Mesothelial cell of epicardium (in vitro differentiated cells): ENCODE measurements at places on chromosomes 1 and 21. TPM values are rescaled to one million over a fixed set of nuclear protein-coding genes. Genes with fewer than 3 reads are reported as not detected.

DNA sequence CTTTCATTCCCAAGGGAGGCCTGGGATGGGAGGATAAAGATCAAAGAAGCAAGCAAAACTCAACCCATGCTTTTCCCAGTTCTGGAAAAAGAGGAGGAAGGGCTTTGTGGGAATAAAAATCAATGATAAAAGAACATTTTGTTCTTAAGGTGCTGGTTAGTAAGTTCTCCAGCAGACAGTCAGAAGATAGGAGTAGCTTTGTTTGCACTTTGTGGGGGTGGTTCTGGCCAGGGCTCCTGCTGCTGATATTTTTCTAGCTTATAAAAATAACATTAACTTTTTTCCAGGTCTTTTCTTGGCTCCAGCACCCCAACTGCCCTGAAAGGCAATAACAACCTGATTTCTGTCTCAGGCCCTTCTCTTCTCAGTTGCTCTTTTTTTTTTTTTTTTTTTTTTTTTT lies 220.0 kb downstream of the FGGY start:
- H3K4me3 ChIP-seq = no peak overlapping the region

DNA sequence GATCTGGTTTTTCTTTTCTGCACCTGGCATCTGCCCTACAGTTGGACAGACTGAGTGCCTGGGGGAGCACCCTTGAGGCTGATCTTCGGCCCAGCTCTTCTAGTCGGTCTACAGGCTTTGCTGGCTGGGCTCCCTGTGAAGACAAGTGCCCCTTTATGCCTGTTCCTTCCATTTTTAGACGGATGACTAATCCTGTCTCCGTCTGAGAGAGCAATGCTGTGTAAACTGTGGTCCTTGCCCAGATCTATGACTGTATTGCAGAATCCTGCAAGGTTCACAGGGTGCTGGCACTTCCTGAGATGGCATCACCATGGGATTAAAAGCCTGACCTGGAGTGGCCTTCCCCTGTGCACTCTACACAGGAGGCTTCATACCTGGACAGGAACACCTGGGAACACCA lies 47.6 kb upstream of the SAMD13 start:
- H3K27me3 ChIP-seq = no peaks in the 10 kb centered on the region
- H3K4me3 ChIP-seq = no peak overlapping the region
- no peak overlapping the region for H3K27ac ChIP-seq

GRCh38 chr21:33852485-33852884 lies 63.1 kb downstream of the ATP5PO start:
- H3K4me3 ChIP-seq = no peak overlapping the region
- no peaks in the 10 kb centered on the region for H3K27me3 ChIP-seq
- no peaks in the 10 kb centered on the region for H3K36me3 ChIP-seq

GRCh38 chr1:201389051-201389450 lies 10.1 kb downstream of the LAD1 start:
- H3K27me3 ChIP-seq = no peaks in the 10 kb centered on the region
- no peak overlapping the region for H3K27ac ChIP-seq
- peaks cover 20% of the 10 kb centered on the region for H3K4me1 ChIP-seq

DNA sequence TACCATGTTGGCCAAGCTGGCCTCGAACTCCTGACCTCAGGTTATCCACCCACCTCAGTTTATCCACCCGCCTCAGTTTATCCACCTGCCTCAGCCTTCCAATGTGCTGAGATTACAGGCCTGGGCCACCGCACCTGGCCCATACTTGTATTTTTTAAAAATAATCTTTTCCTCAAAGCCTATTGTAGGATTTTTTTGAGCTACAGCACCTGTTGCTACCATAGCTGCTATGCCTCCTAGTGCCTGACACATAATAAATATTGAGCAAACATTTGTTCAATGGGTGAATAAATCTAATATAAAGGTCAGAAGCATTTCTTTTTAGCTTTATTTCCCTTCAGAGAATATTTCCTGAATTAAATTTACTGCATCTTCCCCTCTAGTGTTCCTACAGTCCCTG lies 15.7 kb upstream of the ACBD3 start:
- no peaks in the 10 kb centered on the region for H3K4me1 ChIP-seq
- no peak overlapping the region for H3K4me3 ChIP-seq
- DNase-seq = no peak
- no peak overlapping the region for H3K27ac ChIP-seq
- no peaks in the 10 kb centered on the region for H3K27me3 ChIP-seq
- no peaks in the 10 kb centered on the region for H3K36me3 ChIP-seq

- no peak overlapping the region for H3K4me3 ChIP-seq
- no peaks in the 10 kb centered on the region for H3K36me3 ChIP-seq
- H3K4me1 ChIP-seq = peaks cover 23% of the 10 kb centered on the region
- no peak overlapping the region for H3K27ac ChIP-seq
- peaks cover 58% of the 10 kb centered on the region for H3K27me3 ChIP-seq
- DNase-seq = no peak
Measured at GRCh38 chr1:24933468-24933867, 3.4 kb upstream of the RUNX3 start.

PBXIP1 gene
- total RNA-seq = 53.8 to 56.2 TPM (median 56.2 TPM) in 3 replicates

DNA sequence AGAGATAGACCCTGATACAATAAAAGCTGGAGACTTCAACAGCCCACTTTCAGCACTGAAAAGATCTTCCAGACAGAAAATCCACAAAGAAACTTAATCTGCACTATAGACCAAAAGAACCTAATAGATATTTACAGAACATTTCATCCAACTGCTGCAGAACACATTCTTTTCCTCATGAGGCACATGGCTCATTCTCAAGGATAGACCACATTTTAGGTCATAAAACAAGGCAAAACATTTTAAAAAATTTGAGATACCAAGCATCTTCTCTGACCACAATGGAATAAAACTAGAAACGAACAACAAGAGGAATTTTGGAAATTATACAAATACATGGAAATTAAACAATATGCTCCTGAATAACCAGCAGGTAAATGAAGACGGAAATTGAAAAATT lies 15.0 kb upstream of the IL20 start:
- no peaks in the 10 kb centered on the region for H3K36me3 ChIP-seq
- no peak for DNase-seq
- H3K27ac ChIP-seq = no peak overlapping the region
- no peak overlapping the region for H3K4me3 ChIP-seq
- H3K27me3 ChIP-seq = peaks cover 30% of the 10 kb centered on the region
- H3K4me1 ChIP-seq = no peaks in the 10 kb centered on the region

SLC1A7 gene
- 0.09 TPM in 1 of 3 replicates, not detected in the others for total RNA-seq

- H3K27ac ChIP-seq = peak overlapping the region; percentile 51
- H3K4me3 ChIP-seq = no peak overlapping the region
- DNase-seq = no peak
- H3K36me3 ChIP-seq = no peaks in the 10 kb centered on the region
- H3K4me1 ChIP-seq = peaks cover 34% of the 10 kb centered on the region
Measured at GRCh38 chr1:51264451-51264850, 28.4 kb downstream of the RNF11 start.

DNA sequence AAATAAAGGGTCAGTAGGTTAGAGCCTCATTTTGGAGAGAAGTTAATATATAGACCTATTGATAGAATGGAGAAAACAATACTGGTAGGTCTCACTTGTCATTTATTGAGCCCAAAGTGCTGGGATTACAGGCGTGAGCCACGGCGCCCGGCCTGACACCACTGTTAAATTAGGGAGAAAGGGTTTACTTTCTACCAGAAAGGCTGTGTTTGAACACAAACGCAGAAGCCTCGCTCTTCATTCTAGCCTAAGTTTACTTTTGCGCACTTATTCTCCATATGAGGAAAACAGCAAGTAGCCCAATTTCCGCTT lies 710 bp upstream of the PRPF3 start:
- H3K27ac ChIP-seq = peak overlapping the region; percentile 99
- no peak for DNase-seq
- peaks cover 4% of the 10 kb centered on the region for H3K36me3 ChIP-seq
- H3K27me3 ChIP-seq = no peaks in the 10 kb centered on the region
- H3K4me3 ChIP-seq = peak overlapping the region; percentile 98

OVAAL gene
- total RNA-seq = not detected in 3 replicates

DNA sequence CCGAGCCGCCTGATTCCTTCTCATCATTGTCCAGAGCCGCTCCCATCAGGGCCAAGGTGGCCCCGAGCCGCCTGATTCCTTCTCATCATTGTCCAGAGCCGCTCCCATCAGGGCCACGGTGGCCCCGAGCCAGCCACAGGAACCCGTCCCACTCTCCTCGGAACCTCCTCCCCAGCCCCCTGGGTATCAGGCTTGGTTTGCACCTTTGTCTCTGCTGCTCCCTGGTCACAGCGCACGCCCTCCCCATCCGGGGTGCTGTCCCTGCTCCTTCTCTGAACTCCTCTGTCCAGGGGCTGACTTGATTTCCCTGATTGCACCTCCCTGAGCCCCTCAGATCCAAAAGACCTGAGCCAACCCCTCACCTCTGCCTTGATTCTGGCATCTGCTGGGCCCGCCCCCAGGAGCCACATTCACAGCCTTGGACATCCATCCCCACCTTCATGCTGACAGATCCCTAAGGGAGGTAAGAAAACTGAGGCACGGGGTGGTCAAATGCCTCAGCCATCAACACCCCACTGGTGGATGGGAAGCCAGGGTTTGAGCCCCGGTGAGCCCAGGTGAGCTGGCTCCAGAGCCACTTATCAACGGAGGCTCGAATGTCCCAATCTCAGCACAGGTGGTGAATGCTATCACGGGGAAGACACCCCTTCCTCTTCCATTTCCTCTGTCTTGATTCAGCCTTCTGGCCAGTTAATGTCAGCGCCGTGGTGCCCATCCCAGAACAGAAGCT lies 25.6 kb upstream of the COL18A1 start:
- H3K27ac ChIP-seq = no peak overlapping the region
- no peak overlapping the region for H3K4me3 ChIP-seq
- H3K4me1 ChIP-seq = peaks cover 11% of the 10 kb centered on the region
- no peak for DNase-seq

DNA sequence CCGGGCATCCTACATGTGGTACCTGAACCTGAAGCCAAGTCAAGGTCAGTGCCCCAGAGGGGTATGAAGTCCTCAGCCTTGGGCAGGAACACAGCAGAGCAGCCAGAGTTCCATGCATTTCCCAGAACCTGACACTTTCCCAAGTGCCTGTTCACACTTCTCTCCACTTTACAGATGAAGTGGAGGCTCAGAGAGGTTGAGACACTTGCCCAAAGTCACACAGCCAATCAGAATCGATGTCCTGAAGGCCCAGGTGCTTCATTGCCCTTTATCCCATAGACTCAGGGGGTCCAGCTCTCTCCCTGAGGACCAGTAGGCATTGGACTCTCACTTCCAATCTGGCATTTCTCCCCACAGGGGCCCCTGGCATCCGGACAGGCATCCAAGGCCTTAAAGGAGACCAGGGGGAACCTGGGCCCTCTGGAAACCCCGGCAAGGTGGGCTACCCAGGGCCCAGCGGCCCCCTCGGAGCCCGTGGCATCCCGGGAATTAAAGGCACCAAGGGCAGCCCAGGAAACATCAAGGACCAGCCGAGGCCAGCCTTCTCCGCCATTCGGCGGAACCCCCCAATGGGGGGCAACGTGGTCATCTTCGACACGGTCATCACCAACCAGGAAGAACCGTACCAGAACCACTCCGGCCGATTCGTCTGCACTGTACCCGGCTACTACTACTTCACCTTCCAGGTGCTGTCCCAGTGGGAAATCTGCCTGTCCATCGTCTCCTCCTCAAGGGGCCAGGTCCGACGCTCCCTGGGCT lies 2.2 kb downstream of the C1QA start:
- no peaks in the 10 kb centered on the region for H3K36me3 ChIP-seq
- no peak overlapping the region for H3K27ac ChIP-seq

MTARC1 gene
- 10.8 to 12.1 TPM (median 11.9 TPM) in 3 replicates for total RNA-seq

TRIM46 gene
- 5.7 to 6.6 TPM (median 6.3 TPM) in 3 replicates for total RNA-seq
